ENCODE measurements at places on chromosomes 4 and X. TPM values are rescaled to one million over a fixed set of nuclear protein-coding genes. Genes with fewer than 3 reads are reported as not detected.

DNA sequence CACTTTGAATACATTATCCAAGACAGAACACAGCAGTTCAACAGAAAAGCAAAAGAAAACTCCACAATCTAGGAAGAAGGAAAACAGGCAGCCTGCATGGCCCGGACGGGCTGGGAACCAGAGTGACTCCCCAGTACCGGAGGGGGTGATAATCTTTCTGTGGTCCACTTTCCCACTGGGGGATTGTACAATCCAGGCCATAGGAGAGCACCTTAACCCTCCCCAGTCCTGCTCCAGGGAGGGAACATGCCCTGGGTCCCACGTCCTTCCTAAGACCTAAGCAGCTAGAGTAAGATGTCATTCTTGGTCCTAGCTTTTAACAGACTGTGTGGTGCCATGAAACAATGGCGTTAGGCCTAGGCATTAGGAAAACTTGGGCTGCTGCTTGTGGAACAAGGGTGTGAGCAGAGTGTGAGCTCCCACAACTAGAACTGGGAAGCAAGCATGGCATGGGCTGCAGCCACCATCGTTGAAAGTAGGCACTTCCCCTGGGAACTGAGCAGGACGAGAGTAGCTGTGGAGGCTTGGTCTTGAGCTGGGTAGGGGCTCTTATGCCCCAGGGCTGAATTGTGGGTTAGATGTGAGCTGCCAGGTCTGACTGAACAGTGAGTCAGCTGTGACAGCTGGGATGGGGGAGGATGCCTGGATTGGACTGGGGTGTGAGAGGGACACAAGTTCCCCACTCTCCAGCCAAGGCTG, 42.4 kb downstream of the NAT8L start:
- no peaks in the 10 kb centered on the region for H3K4me1 ChIP-seq
- no peaks in the 10 kb centered on the region for H3K36me3 ChIP-seq
- DNase-seq, result no peak
- H3K4me3 ChIP-seq, result no peak overlapping the region
- H3K27me3 ChIP-seq, result no peaks in the 10 kb centered on the region
- no peak overlapping the region for H3K27ac ChIP-seq

- H3K36me3 ChIP-seq, result no peaks in the 10 kb centered on the region
- H3K27me3 ChIP-seq, result no peaks in the 10 kb centered on the region
- H3K4me3 ChIP-seq, result no peak overlapping the region
- H3K27ac ChIP-seq, result no peak overlapping the region
- peaks cover 3% of the 10 kb centered on the region for H3K4me1 ChIP-seq
- DNase-seq, result no peak
These were observed 79.4 kb downstream of the LUZP4 start for GRCh38 chrX:115368876-115369275.

GRCh38 chr4:100633269-100633668, 115.4 kb upstream of the EMCN start:
- DNase-seq, result no peak
- no peak overlapping the region for H3K4me3 ChIP-seq
- no peak overlapping the region for H3K27ac ChIP-seq
- no peaks in the 10 kb centered on the region for H3K27me3 ChIP-seq
- no peaks in the 10 kb centered on the region for H3K4me1 ChIP-seq

GRCh38 chr4:151238477-151238876, 38.5 kb upstream of the PRSS48 start:
- no peak overlapping the region for H3K4me3 ChIP-seq
- H3K4me1 ChIP-seq, result peaks cover 5% of the 10 kb centered on the region
- no peak overlapping the region for H3K27ac ChIP-seq
- no peaks in the 10 kb centered on the region for H3K27me3 ChIP-seq

DNA sequence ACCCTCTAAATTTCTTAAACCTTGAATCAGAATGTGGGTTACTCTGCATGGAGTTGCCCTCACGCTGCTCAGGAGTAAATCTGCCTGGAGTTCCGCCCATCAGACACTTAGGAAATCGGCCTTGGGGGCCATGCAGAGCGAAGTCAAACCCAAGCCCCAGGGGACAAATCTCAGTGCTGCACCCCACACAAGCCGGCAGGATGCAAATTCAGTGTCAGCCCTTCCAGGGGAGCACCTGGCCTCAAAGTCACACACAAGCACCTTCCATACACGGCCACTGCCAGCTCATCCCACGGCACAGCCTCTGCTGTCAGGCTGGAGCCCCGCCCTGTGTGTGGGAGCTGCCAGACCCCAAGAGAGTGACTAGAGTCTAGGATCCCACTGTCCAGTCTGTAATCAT, 27.4 kb downstream of the RNF212 start:
- no peak overlapping the region for H3K4me3 ChIP-seq
- H3K27ac ChIP-seq, result no peak overlapping the region
- H3K4me1 ChIP-seq, result no peaks in the 10 kb centered on the region
- no peak for DNase-seq
- no peaks in the 10 kb centered on the region for H3K36me3 ChIP-seq

DNA sequence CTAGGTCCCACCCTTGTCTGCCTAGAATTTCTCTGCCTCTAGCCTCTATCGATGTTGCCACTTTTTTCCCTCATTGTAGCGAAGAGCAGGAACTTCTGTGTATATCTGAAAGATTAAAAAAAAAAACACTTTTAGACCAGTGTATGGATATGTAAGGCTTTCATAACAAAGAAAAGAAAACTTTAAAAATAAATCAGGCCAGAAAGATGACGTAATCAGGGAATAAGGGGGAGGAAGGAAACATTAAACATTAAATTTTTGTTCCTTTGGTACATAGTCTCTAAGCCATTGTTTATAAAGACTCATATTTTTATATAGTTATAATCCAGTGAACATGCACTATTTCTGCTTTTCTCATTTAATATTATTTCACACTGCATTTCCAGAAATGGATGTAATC, 26.2 kb upstream of the FTHL17 start:
- no peak for DNase-seq
- no peaks in the 10 kb centered on the region for H3K4me1 ChIP-seq
- no peak overlapping the region for H3K4me3 ChIP-seq
- H3K27me3 ChIP-seq, result no peaks in the 10 kb centered on the region
- no peaks in the 10 kb centered on the region for H3K36me3 ChIP-seq
- no peak overlapping the region for H3K27ac ChIP-seq

- H3K27me3 ChIP-seq, result no peaks in the 10 kb centered on the region
- no peak overlapping the region for H3K4me3 ChIP-seq
- no peaks in the 10 kb centered on the region for H3K36me3 ChIP-seq
- no peak for DNase-seq
- H3K4me1 ChIP-seq, result no peaks in the 10 kb centered on the region
These were observed 8.3 kb upstream of the CD40LG start for GRCh38 chrX:136639506-136640176.

- H3K27me3 ChIP-seq, result no peaks in the 10 kb centered on the region
- H3K27ac ChIP-seq, result no peak overlapping the region
- no peaks in the 10 kb centered on the region for H3K36me3 ChIP-seq
- H3K4me1 ChIP-seq, result no peaks in the 10 kb centered on the region
- no peak overlapping the region for H3K4me3 ChIP-seq
These were observed 60.9 kb upstream of the IBSP start for GRCh38 chr4:87738483-87738882.

- no peaks in the 10 kb centered on the region for H3K36me3 ChIP-seq
- no peaks in the 10 kb centered on the region for H3K4me1 ChIP-seq
- no peak overlapping the region for H3K27ac ChIP-seq
- H3K27me3 ChIP-seq, result no peaks in the 10 kb centered on the region
These were observed 75.9 kb downstream of the SPATA18 start for GRCh38 chr4:52126966-52127365.

GRCh38 chr4:38939165-38939564, 71.6 kb downstream of the FAM114A1 start:
- H3K4me3 ChIP-seq, result no peak overlapping the region
- no peaks in the 10 kb centered on the region for H3K36me3 ChIP-seq
- no peak overlapping the region for H3K27ac ChIP-seq
- no peak for DNase-seq
- H3K27me3 ChIP-seq, result no peaks in the 10 kb centered on the region

GRCh38 chr4:138162259-138162658, 79.9 kb downstream of the SLC7A11 start:
- H3K36me3 ChIP-seq, result no peaks in the 10 kb centered on the region
- no peak overlapping the region for H3K4me3 ChIP-seq
- no peak for DNase-seq
- H3K4me1 ChIP-seq, result no peaks in the 10 kb centered on the region
- no peaks in the 10 kb centered on the region for H3K27me3 ChIP-seq

The RAB9B gene
- total RNA-seq, result 5.4 TPM

The NFXL1 gene
- total RNA-seq, result 12.4 TPM

The HEPH gene
- 21.5 TPM for total RNA-seq

The FATE1 gene
- total RNA-seq, result not detected

The AVPR2 gene
- total RNA-seq, result 0.34 TPM
